ENCODE measurements at places on chromosomes 6 and 20.

GRCh38 chr6:41577356-41578216, 31.4 kb downstream of the FOXP4 start:
- DNase-seq = no peak

- no peak for DNase-seq
Measured at GRCh38 chr6:99637629-99638028, 31.0 kb downstream of the PRDM13 start.

DNA sequence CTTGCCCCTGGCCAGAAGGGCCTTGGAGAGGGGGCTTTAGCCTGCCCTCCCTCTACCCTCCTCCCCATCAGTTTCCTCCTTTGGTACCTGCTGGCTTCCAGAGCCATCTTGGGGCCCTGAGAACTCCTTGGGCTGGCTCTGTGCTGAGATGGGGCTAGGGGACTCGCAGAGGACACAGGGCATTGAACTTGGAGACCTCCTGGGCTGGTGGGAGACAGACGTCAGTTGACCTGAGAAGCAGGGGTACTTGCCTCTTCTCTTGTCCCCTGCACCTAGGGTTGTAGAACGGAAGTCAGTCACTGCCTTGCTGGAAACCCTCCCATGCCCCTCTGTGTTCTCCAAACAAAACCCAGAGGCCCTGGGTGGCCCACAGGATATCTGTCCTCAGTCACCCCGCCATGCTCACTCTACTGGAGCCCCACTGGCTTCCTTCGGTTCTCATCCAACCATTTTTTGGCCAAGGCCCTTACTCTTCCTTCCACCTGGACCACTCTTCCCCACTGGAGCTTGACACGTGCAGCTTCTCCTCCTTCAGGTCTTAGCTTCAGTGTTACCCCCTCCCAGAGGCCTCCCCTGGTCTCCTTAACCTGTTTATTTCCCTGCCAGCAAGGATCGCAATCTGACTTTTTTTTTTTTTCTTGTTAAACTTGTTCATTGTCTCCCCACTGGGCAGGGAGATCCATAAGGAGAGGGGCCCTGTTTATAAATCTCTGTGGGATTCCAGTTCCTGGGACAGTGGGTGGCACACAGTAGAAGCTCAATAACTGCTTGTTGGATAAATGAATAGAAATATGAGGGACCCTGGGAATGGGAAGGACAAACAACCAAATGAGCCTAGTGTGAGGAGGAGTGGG, 971 bp downstream of the RBCK1 start:
- DNase-seq = no peak

DNA sequence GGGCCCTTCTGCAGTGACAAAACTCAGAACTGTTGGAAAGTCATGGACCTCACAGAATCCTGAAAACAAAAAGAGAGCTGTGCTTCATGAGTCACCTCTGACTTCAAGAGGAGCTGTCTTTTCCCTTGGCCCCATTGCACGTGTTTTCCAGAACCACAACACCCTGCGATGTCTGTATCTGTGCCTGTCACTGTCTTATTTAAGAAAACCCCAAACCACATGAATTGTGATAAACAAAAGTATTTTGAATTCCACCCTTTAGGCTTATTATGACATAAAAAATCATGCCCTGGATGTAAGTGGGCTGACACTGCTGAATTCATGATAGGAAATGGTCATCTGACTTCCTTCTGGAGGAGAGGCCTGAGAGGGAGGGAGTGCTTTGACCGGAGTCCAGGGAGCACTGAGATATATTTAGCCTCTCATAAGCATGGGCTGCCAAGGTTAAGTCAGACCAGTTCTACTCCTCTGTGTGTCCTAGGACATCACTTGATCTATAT, 96.4 kb upstream of the DUSP22 start:
- no peak for DNase-seq

- no peak for DNase-seq
Measured at GRCh38 chr6:11782524-11782923, 3.9 kb upstream of the ADTRP start.

- no peak for DNase-seq
Measured at GRCh38 chr20:12729326-12729725, 279.4 kb upstream of the SPTLC3 start.

DNA sequence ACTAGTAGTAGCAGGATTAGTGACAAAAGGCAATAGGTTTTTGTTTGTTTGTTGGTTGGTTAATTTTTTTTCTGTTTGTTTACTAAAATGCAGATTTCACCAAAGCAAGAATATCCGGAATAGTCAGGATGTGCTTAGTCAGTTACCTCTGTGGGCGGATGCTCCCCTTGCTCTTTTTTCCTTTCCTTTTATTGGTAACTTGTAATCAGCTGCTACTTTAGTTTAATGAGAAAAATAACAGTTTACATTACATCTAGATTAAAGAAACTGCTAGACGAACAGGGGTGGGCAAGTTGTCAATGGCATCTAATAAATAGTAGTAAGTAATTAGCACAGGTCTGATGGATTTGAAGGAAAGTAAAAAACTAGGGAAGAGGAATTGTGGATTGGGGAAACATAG, 646.9 kb upstream of the FLRT3 start:
- no peak for DNase-seq

DNA sequence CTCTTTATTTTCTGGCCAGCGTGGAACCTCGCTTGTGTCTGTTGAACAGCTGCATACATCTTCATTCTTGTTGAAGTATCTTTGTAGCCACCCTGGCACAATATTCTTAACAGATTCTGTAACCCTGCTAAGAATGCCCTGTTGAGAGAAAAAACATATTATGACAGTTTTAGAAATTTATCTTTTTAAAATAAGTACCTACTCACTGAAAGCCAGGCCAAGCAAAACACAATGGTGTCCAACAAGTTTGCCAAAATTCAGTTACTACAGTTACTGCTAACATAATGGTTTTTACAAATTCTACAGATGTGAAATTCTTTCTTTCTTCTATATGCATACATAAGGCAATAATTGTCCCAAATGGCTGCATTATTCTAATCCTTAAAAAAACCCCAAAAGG, 18.2 kb downstream of the NUP153 start:
- DNase-seq = peak; percentile 8

GRCh38 chr6:33288921-33289783, at the start of the genes PFDN6 and WDR46:
Gene PFDN6 (plus strand): TSS chr6:33289601. CDS start chr6:33289857, 256 bp downstream.
Gene WDR46 (minus strand): TSS chr6:33289239. CDS start chr6:33289170, 69 bp downstream.
- DNase-seq = peak; percentile 92

DNA sequence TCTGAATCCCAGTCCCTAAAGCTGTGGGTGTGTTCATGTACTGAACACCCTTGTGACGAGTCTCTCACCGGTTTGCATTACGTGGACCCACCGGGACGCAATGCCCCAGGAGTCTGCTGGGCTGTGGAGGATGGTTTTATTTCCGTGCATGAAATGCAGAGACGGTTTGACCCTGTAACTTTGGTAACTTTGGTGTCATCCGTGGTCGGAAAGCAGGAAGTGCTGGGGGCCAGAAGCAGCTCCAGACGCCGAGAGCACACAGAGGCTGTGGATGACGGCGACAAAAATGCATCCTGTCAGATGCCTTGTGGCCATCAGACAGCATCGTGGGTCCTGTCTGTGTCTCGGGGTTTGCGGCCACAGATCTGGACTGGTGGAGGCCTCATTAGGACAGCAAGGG, 7.2 kb downstream of the BHLHE23 start:
- DNase-seq = no peak

- peak; percentile 41 for DNase-seq
Measured at GRCh38 chr20:35329435-35330139, 37.4 kb upstream of the FAM83C start.

DNA sequence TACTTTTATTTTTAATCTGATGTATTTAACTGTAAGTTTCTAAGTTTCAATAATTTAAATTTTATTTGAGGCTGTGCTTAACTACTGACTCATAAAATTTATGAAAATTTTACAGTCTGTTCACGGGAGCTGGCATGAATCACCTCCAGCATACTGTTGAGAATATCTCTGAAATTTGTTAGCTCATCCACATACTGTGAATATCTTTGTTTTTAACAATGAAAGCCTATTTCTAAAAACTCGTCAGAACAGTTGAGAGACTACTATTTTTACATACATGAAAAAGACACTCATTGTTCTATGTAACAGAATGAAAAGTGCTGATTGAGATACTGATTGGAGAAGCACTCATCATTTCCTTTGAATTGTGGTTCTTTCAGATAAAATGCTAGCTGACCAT, 749.3 kb downstream of the TENT5A start:
- peak; percentile 1 for DNase-seq

DNA sequence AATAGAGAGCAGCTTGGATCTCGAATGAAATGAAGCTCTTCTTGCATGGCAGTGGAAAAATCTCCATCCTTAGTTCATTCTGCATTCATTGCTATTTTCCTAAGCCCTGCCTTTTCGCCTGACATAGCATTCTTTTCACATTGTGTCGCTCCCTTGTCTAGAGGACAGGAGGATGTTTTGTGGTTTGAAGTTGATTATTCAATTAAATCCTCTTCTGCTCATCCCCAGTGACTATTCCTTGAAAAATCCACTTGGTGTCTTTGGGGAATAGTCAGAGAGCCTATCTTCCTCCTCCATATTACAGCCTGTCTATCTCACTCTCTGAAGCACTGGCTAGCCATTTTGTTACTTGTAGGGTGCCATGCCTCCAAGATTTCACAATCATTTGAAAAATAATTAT, 161.2 kb downstream of the KLHL32 start:
- DNase-seq = peak; percentile 11

- no peak for DNase-seq
Measured at GRCh38 chr6:120876424-120876823, 457.9 kb downstream of the TBC1D32 start.

GRCh38 chr6:2940010-2940850, 31.1 kb downstream of the SERPINB6 start:
- DNase-seq = no peak

DNA sequence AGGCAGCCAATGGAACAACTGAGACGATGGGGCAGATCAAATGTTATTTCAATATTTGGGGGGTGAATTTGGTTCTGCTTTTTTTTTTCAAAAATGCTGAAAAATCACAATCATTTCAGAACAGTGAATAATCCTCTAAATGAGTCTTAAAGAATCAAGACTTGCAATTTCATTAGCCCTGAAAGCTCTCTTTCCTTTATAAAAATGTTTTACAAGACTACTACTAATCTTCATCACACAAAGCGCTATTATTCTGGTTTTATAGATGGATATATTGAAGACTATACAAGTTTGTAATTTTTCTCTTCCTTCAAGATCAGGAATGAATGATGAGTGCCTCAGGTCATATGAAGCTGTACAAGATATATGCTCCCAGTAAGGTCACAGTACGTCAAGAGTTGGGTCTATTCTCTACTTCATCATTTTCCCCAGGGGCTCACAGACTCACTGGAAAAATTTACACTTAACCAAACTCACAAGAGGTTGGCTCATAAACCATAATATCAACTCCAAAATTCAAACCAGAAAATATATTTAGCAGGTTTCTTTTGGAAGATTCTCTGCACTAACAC, 19.5 kb downstream of the RNF24 start:
- no peak for DNase-seq

- DNase-seq = no peak
Measured at GRCh38 chr6:150263765-150264404, 104.9 kb upstream of the IYD start.

DNA sequence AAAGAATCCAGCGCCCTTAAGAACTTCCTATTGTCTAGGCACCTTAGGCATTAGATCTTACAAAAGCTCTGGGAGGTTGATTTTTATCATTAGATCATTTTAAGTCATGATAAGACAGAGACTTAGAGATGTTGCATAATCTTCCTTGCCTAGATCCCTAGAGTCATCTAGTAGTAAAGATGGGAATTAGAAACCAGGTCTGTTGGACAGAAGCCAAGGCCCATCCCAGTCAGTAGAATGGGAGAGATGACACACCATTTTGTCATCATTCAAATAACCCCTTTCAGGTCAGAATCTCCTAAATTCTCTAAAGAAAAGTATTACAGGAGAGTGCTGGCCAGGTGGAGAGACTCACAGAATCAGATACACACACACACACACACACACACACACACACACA, 579.1 kb downstream of the BMP2 start:
- DNase-seq = peak; percentile 38

GRCh38 chr6:22281341-22282085, 15.3 kb downstream of the PRL start:
- DNase-seq = no peak

DNA sequence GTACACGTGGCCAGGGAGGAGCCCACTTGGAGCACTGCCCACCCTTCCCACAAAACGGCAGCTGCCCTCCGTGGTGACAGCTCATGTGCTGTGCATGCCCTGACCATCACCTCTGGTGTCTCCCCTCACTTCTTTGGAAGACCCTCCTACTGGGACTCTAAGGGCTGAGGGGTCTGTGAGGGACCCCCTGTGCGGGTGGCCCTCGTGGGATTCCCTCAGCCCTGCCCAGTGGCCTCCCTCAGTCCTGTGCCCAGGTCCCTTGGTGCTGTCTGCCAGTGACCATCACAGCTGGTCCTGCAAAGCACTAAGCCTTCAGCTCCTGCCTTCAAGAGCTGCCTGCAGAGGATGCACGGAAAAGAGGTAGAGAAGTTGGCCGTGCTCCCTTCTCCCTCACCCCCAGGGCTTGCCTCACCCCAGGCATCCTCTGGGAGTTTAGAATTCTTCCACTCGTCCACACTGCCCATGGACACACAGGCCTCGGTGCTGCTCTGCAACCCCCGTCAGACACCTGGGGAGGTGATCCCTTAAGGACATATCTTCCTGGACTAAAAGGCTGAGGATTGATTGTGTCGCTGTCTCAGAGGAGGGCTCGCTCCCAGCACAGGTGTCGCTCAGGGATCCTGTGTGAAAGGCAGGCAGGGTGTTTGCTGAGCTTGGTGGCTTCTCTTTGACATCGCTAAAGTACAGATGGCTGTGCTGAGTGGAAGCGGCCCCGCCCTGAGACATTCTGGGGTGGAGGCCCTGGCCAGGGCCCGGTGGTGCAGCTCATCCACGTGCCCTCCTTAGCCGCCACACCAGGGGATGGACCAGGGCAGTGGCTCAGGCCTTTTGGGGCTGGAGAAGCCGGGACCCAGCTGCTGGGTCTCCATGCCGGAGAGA, 119.5 kb upstream of the FRMD1 start:
- no peak for DNase-seq

- no peak for DNase-seq
Measured at GRCh38 chr20:32894711-32895355, 36.1 kb downstream of the EFCAB8 start.

DNA sequence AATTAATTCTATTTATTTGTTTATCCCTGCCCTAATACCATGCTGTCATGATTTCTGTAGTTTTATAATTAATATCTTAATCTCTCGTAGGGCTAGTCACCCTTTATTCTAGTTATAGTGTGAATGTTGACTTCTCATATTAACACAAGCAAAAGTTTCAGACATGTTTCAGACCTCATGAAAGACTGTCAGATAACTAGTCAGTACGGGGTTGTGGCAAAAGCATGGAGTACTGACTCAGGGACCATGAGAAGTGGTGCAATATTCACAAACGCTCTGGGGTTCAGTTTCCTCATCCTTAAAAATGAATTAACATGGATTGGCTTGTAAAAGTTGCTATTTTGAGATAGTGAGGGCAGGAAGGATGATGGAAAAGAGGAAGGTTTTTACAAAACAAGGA, 148.9 kb downstream of the TMEM200A start:
- DNase-seq = no peak

Measured in foreskin fibroblast (primary cell).